NCI-H524 treated with DMSO at 0.1 percent for 48 hours (cell line): ENCODE measurements at places on chromosomes 11 and 22.

DNA sequence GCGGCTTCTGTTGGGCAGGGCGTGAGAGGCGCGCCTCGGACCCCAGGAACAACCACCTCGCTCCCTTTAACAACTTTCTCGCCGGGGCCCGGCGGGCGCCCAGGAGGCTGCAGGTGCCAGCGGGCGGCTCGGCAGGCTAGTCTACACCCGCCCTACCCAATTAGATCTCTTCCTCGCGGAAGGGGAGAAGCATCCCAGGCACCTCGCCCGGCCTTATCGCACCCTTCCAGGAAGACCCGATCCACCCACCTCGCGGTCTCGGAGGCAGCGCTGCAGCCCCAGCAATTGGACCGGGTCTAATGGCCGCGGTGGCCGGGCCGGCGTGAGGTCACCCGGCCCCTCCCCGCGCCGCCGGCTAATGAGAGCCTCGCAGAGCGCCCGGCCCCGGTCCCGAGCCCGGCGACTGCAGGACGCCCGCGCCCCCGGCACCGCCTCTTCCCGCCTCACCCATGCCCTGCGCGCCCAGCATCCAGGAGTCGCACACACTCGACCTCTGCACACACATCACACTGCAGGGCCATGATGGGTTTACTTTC, at the start of gene PLAAT3:
TSS of gene PLAAT3 (minus strand) at position 298 of the 536 bp plus-strand sequence. CDS start 419 bp downstream, outside the sequence.
- no peak for DNase-seq

GRCh38 chr11:92703449-92703830, 266.0 kb upstream of the MTNR1B start:
- DNase-seq = no peak

DNA sequence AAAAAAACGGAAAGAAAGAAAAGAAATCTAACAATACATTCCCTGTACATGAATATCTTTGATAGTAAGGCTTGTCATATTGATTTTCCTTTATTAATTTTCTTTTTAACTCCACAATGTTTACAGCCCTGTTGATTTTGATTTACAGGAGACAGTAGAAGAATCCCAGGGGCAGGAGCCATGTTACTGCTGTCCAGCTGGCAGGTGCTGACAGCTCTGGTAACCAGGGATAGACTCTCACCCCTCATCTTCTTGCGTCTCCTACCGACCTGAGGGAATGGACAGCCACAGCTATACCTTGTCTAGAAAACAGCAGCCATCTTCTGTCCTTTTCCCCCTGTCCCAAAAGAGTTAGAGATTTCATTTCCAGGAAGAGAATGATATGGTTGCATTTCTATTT, 37.4 kb downstream of the PRDM10 start:
- DNase-seq = no peak

GRCh38 chr11:1459764-1460395, 26.7 kb downstream of the MOB2 start:
- DNase-seq = no peak

DNA sequence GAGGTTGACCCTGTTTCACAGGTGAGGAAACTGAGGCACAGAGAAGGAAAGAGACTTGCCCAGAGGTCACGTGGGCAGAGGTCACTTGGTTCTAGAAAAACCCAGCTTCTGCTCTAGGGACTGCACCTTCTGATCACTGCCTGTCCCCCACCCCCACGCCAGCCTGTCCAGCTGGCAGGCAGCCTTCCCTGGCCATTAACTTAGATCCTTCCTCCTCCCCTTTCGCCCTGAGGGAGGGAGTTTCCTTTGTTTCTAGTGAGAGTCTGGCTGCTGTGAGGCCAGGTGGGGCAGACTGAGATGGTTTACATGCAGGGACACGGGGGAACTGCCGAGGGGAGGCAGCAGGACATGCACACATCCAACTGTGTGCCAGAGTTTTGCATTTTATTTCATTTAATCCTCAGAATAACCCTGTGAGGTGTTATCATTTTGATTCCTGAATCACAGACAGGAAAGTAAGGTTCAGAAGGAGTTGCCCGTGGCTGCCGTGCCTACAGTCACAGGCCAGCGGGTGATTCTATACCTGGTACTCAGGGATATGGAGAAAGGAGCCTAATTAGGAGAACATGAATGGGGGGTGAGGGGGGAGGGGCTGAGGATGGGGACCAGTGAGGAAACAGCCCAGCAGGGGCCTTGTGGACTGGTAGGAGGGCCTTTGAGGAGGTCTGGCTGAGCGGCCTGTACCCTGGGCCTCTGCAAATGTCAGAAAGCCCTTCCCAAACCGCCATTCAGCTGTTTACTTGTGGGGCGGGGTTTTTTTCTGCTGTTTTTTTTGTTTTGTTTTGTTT, 3.4 kb downstream of the FAM83F start:
- DNase-seq = peak; percentile 70

DNA sequence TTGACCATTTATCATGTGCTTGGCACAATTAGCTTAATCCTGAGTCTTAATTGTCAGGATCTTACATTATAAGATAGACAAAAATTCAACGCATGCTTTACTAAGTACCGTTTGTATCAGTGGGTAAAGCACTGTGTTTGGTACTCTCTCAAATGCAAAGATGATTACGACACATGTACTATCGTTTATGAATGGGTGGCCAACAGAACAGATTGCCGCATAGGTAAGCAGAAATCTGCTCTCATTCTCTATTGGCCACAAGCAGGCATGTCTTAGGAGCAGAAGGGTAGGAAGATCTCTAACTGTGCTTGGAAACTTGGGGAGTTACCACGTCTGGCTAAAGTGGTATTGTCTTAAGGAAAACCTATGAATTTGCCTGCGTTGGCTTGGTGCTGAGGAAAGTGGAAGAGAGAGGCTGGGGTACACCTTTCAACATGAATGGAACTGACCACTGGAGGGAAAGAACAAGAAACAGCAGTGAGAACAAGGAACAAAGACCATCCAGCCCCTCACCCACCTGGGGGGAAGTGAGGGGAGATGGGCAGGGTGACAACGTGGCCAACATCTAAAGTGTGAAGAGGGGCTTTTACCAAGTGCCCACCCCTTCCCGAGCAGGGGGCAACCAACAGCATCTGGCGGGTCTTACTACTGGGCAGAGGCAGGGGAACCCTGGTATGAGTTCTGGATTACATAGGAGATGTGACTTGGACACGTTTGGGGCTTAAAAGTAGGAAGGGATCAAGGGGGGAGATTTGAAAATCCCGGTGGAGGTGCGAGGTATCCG, 1.0 kb upstream of the TUBA8 start:
- DNase-seq = no peak

GRCh38 chr22:24144056-24144777, 37.1 kb upstream of the SUSD2 start:
- no peak for DNase-seq

DNA sequence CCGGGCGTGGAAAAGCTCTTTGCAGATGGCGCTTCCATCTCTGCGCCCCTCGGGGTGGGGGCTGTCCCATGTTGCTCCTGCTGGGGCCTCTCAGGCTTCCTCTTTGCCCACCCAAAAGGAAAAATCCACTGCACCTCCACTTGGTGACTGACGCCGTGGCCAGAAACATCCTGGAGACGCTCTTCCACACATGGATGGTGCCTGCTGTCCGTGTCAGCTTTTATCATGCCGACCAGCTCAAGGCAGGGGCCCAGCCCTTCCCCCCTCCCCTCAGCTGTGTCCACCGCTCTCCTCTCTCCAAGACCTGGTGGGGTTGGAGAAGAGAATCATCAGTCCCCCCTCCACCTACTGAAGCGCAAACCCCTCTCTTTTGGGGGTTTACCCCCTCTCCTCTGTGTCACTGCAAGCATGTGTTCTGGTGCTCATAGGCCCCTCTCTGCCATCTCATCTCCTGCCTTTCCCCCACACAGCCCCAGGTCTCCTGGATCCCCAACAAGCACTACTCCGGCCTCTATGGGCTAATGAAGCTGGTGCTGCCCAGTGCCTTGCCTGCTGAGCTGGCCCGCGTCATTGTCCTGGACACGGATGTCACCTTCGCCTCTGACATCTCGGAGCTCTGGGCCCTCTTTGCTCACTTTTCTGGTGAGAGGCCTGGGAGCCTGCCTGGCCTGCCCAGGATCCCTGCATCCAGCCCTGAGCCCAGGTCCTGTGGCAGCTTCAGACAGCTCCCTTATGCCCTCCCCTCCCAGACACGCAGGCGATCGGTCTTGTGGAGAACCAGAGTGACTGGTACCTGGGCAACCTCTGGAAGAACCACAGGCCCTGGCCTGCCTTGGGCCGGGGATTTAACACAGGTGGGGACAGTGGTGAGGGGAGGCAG, 1.8 kb downstream of the LARGE2 start:
- DNase-seq = no peak

- no peak for DNase-seq
Observed at GRCh38 chr11:66789097-66789890, 53.9 kb upstream of the RCE1 start.

- no peak for DNase-seq
Observed at GRCh38 chr11:112228706-112229105, 2.5 kb downstream of the PTS start.

GRCh38 chr22:20414059-20414440, 20.1 kb downstream of the ZNF74 start:
- no peak for DNase-seq

- no peak for DNase-seq
Observed at GRCh38 chr11:19263333-19263732, 22.6 kb upstream of the E2F8 start.

DNA sequence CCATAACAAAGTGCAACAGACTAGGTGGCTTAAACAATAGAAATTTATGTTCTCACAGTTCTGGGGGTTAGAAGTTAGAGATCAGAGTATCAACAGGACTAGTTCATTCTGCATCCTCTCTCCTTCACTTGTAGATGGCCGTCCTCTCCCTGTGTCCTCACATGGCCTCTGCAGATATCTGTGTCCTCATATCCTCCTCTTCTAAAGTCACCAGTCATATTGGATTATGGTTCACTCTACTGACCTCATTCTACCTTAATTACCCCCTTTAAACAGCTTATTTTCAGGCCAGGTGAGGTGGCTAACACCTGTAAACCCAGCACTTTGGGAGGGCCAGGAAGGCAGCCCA, 135.1 kb downstream of the RAB38 start:
- DNase-seq = no peak

DNA sequence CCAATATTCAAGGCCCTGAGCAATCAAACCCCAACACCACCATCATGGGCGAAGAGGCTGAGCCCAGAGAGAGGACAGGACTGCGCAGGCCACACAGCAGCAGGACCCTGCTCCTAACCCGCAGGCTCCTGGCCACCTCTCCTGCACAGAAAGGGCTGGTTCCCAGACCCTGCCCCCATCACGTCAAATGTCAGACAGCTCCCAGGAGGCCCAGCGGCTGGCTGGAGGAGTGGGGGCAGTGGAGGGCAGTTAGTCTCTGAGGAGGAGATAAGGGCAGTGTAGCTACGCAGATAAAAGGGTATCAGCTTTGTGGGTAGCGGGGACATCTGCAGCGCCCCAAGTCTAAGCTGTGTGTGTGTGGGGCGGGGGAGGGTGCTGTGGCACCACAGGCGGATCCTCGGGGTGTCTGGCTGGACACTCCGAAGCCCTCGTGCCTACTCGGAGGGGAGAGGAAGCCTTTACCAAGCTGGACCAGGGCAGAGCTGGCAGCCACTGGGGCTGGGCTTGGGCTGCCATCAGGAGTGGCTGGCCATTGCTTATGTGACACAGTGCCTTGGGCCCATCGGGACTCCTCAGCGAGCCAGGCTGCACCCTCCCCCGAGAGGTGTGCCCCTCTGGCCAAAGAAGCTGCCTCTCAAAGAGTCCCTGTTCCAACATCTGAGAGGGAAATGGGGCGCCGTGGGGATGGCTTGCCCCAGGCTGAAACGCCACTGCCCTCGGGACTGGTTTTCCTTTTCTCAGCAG, 21.5 kb downstream of the FADS3 start:
- DNase-seq = no peak

GRCh38 chr11:127709960-127710359, 709.4 kb upstream of the KIRREL3 start:
- no peak for DNase-seq

DNA sequence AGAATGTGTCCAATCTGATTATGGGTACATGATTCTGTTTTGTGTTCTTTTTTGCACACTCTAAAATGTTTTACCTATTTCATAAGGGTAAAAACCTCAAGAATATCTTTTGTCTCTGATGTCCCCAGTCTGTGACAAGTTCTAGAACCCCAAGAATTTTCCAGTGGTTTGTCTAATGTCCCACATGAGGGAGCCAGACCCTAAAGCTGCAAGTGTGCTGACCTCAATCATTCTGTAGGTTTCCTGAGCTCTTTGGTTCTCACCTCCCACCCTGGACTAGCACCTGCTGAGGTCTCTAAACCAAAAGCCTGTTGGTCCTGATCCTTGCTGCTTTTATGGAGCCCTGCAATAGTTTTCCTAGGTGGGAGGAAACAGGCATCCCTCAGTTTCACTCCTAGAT, 149.8 kb upstream of the MPPED2 start:
- DNase-seq = no peak

DNA sequence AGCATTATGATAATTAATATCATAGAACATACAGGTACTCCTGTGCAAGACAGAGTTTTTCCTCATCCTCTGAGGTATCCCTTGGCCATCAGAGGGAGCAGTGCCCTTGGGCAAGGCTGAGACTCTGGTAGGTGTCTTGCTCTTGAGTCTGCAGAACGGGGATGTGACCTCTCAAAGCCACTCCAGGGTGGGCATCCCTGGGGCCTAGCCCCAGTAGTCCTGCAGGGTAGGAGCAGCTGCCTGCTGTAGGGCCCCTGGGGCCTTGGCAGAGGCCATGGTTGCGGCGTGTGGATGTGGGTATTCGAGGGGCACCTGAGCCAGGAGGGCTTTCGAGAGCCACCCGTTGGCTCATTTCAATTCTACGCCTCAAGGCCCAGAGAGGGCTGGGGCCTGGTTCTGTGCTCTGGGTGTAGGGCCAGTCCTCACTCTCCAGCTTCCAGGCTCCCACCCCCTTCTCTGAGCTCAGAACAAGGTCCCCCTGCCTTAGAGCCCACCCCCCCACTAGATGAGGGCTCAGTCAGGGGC, 7.7 kb upstream of the OMP start:
- no peak for DNase-seq

- DNase-seq = no peak
Observed at GRCh38 chr11:565921-566509, 5.2 kb downstream of the RASSF7 start.

GRCh38 chr11:76424891-76425290, 19.9 kb upstream of the EMSY start:
- no peak for DNase-seq

- no peak for DNase-seq
Observed at GRCh38 chr11:122248131-122248530, 132.1 kb upstream of the BLID start.

GRCh38 chr11:57552479-57552878, 15.0 kb downstream of the UBE2L6 start:
- no peak for DNase-seq

DNA sequence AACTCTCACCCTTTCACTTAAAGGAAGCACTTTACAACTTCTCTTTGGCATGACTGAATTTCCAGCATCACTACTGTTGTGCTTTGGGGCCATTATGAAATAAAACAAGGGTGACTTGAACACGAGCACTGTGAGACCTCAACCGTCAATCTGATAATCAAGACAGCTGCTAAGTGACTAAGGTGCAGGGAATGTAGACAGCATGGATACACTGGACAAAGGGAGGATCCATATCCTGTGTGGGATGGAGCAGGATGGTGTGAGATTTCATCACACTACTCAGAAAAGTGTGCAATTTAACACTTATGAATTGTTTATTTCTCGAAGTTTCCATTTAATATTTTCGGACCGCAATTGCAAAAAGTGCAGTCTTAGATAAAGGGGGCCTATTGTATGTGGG, 16.1 kb upstream of the EXPH5 start:
- no peak for DNase-seq

GRCh38 chr22:48724899-48725298, 1102.8 kb downstream of the BRD1 start:
- no peak for DNase-seq

GRCh38 chr11:63504933-63505586, 824 bp upstream of the LGALS12 start:
- no peak for DNase-seq

GRCh38 chr11:123573286-123573685, 81.1 kb downstream of the SCN3B start:
- DNase-seq = no peak
